HFFc6 (cell line): ENCODE measurements at places on chromosomes 2 and 18.

- DNase-seq = no peak
These were observed 67.5 kb downstream of the SPATS2L start for GRCh38 chr2:200373973-200374416.

DNA sequence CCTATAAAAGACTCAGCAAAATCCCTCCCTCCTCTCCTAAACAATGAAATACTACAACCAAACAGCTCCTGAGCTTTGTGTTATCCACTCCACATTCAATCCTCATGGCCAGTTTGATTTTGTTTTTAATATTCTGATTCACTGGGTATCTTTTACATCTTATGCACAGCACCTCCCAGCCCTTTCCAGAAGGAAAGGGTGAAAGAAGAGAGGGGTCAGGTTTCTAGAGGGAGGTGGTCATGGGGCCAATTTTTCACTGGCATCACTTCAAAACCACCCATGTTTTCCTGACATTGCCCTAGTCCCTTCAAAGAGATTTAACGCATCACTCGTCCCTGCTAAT lies 315.6 kb downstream of the LPIN1 start:
- no peak for DNase-seq

GRCh38 chr18:25187521-25188192 lies 164.3 kb downstream of the ZNF521 start:
- DNase-seq = no peak

DNA sequence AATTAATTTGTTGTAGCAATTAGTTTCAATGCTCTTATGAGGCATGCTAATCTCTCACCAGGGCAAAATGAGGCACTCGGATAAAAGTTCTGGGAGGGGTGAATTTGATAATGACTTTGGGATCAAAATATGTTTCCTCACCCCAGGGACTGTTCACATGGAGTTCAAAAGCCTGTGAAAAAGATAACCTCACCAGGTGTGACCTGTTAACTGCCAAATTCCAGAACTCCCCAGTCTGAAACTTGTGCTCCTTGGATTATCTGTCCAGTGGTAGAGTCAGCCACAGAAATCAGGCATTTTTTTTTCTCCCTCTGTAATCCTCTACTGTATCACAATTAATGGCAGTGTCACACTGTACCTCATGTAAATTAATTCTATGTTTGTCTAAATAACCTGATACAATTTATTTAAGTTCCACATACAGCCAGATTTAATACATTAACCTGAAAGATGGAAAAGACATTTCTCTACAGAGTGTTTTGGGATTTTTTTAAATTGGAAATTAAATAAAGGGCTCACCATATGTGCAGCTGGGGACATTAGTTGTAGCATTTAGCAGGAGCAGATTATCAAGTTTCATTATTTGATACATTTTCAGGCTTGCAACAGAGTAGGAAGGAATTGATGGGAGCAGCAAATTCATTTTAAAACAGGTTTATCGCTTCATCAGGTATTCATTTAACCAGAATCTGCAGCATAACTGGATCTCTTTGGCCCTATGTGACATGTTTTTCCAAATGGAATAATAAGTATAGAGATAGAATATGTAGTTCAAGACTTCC lies 191.2 kb downstream of the VWC2L start:
- DNase-seq = no peak
